ENCODE measurements at places on chromosomes 6 and 20. TPM values are rescaled to one million over a fixed set of nuclear protein-coding genes. Genes with fewer than 3 reads are reported as not detected.
A peak's percentile ranks its signal among the peaks of the same experiment; 100 is the strongest.

- no peak for DNase-seq
These were observed 211.2 kb downstream of the C6orf118 start for GRCh38 chr6:165098165-165098564.

- DNase-seq: no peak
These were observed 59.2 kb downstream of the PHACTR3 start for GRCh38 chr20:59663513-59664060.

GRCh38 chr6:118963003-118963402 lies 28.0 kb upstream of the MCM9 start:
- DNase-seq: no peak

- DNase-seq: no peak
These were observed 62.8 kb upstream of the L3MBTL3 start for GRCh38 chr6:129955584-129955983.

Gene CCR6
- polyA plus RNA-seq: not detected

DNA sequence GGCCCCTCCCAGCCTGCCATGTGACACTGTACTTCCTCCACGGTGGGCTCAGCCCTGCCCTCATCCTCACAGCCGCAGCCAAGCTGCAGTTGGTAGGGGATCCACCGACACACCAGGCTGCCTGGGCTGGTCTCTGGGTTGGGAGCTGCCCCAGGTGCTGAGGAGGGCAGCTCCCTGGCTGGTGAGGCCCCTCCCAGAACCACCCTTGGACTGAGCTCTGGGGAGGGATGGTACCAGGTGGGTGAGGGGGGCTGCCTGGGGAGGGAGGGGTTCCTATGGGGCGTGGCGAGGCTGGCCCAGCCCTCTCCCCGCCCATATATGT lies 185 bp upstream of the TNFRSF6B start:
- DNase-seq: peak; percentile 45

DNA sequence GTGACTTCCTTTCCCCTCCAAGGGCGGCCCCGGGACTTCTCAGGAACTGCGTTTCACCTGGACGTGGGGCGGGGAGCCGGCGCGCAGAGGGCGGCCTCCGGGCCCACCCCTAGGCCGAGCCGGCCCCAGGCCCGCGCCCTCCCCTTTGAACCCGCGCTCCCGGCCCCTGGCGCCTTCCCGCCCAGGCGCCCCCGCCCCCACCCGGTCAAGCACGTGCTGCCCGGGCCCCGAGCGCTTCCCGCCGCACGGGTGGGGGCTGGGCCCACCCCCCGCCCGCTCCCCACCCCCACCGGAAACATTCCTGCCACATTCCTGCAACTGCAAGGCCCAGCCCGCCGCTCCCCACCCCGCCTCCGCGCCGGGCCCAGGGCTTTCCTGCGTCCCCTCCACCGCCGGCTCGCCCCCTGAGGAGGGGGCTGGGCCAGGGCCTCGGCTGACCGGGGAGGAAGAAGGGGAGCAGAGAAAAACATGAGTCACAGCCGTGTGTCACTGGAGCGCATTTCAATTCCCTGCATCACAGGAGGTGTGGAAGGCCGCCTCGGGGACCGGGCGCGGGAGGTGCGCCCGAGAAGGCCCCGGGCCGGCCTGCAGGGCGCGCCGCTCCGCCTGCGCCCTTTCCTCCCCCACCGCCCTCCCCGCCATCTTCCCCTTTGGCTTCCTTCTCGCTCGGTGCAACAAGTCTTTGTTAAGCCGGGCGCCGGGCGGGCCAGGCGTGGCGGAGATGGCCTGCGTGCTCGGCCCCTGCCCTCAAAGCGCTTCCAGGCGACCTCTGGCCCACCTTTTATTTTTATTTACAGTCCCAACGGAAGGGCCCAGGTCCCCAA lies 1.2 kb upstream of the HMGA1 start:
- DNase-seq: peak; percentile 70

DNA sequence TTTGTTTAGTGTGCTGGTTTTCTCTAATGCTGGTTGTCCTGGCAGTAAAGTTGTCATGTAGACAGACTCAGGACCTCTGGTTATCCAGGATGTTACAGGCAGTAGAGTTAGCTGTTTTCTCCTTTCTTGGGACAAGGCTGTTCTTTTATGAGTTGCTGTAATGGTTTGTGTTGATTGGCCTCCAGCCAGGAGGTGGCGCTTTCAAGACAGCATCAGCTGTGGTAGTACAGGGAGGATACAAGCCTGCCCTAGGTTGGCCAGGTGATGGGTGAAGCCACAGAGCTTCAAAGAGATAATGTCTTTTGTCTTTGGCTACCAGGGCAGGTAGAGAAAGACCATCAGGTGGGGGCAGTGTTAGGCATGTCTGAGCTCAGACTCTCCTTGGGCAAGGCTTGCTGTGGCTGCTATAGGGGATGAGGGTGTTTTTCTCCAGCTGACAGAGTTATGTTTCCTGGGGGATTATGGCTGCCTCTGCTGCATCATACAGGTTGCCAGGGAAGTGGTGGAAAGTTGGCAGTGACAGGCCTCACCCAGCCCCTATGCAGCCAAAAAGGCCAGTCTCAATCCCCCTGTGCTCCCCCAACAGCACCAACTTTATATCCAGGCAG lies 127.2 kb upstream of the TAB2 start:
- DNase-seq: no peak
